ENCODE measurements at places on chromosomes 5 and 9. TPM values are rescaled to one million over a fixed set of nuclear protein-coding genes. Genes with fewer than 3 reads are reported as not detected.

DNA sequence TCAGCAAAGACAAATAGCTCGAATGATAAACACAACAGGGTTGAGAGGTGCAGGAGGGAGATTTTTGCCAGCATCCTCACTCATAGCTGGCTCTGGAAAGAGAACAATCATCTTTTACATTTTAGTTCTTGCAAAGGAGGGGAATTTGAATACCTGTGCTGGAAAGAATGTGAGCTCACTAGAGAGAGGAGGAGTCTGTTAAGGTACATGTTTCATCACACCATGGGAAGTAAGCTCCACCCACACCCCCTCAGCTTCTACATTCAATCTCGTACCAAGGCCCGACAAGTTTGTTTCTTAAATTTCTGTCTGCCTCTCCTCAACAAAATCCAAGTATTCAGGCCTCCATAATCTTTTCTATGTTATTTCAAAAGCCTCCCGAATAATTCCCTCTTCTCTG lies 254.6 kb downstream of the BRINP1 start:
- DNase-seq, result no peak

- no peak for DNase-seq
Measured at GRCh38 chr5:107676702-107677101, 6.0 kb upstream of the EFNA5 start.

- DNase-seq, result peak; percentile 97
Measured at GRCh38 chr9:110256380-110257096, at the start of gene TXN. Gene TXN (minus strand): TSS chr9:110256507. CDS start chr9:110256435, 72 bp downstream.

DNA sequence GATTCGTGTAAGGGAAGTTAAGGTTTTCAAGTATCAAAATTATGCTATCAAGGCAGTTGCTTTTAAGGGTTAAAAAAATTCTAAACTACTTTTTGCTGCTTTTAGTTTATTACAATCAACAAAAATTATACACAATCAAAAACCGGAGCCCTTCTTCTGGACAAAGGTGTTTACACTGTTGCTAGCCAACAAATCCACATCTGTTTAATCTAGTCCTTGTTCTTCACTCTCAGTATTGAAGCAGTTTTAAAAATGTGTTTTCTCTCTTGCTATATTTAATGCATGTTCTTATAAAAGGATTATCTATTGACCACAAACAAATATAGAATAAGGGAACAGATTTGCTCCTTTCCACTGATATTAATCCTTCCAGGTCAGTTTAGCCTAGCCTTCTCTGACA lies 2.5 kb downstream of the FEM1C start:
- no peak for DNase-seq

DNA sequence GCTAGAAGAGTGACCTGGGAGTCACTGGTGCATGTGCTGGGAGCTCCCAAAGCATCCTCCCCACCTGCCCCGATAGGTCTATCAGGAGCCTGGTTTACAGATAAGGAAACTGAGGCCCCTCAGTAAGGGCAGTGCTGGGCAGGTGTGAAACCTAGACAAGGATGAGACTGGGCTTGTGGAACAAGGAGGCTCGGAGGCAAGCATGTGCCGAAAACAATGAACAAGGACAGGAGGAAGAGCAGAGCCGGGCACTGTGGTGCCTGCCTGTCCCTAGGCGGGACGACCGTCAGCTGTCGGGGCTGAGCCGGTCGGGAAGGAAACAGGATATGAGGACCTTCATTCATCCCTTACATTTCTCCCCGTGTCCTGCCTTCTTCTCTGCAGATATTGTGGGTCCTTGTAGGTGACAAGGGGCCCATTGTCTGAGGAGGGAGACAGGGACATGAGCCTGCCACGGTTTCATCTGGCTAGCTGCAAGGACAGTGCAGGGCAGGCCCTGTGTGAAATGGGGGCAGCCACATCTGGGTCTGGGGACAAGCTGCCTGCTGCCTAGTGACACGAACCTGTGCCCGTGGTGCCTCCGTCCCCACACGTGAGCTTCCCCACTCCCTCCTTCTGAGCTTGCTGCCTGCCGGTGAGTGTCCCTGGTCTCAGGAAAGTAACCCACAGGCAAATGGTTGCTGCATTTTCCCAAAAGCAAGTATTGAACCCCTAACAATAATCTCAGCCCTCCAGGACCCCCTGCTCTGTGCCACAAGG lies 18.6 kb downstream of the FGD3 start:
- DNase-seq, result no peak

- DNase-seq, result no peak
Measured at GRCh38 chr5:154202379-154203260, 12.1 kb downstream of the GALNT10 start.

GRCh38 chr5:131536211-131536826 lies 98.7 kb downstream of the RAPGEF6 start:
- no peak for DNase-seq

GRCh38 chr5:175444060-175444904 lies at the start of gene DRD1:
Gene DRD1 (minus strand): TSS chr5:175444182. CDS start chr5:175443099, 1,083 bp downstream.
- peak; percentile 26 for DNase-seq

DNA sequence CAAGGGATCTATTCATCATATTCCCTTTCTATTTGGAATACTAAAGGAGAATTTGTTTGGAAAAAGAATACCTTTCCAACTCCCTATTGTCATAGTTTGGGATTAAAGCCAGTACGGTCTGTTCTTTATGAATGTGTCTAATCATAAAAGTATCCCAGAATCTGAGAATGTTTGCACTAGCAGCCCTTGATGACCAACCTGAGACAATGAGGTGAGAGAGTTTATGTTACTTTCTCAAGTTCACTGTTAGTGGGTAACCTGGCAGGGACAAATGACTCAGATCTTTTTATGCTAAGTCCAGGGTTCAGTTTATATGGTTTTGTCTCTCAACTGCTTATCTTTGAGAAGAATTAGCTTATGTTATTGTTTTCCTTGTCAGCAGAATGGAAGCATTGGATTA lies 25.3 kb upstream of the TLR4 start:
- DNase-seq, result no peak

DNA sequence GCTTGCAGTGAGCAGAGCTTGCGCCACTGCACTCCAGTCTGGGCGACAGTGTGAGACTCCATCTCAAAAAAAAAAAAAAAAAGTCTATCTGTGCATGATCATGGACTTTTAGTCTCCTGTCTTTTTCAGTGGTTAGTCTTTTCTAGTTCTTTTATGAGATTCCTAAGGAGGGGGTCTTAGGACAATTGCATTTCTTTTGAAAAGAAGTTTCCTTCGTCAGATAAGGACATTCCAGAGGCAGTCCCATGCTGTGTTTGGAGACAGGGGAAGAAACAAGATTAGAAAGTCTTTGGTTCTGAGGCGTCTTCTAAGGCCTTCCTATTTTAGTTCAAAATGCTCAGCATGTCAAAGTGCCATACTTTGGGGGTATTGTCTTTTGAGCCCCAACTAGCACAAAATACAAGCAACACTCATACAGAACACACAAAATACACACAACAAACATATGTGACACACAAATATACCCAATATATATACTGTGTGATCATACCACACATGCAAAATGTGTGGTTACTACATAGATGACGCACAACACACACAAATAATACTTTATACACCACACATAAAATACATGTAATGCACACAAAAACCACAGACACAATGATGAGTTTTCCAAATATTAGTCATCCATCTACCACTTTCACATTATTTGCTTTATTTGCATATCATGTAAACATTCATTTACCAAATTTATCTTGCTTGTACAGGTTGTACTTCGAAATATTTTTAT lies 394.5 kb downstream of the SPATA31D1 start:
- no peak for DNase-seq

- no peak for DNase-seq
Measured at GRCh38 chr5:172659909-172660628, 19.0 kb downstream of the NEURL1B start.

DNA sequence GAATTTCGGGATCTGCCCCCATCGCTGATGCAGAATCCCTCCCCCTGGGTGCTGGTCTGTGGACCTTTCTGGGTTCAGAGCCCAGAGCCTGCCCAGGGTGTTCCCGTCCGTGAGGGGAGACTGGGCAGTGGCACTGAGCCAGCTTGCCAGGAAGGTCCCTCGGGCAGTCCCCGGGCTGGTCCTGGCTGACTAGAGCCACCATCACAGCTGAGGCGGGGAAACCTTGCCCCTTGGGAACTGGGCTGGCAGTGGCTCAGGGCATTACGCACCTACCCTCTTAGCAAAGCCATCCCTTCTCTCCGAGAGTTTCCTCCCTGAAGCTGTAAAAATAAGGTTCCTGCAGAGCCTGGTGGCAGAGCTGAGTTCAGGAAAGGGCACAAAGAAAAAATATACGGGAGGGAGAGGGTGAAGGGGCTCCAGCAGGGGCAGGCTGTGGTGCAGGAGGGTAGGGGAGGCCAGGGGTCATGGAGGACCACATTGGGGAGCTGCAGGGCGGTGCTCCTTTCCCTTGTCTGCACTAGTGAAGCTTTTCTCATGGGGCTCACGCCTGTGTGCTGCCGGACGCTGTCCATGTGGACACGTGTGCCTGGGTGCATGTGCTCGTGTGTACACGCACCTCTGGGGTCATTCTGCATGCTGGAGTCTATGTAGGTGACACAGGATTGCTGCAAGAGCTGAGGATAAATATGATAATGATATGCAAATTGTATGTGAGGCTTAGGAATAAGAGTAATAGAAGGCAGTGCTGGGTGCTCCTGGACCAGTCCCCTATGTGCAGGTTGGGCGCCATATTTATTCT lies 118.9 kb downstream of the LHX2 start:
- DNase-seq, result no peak

DNA sequence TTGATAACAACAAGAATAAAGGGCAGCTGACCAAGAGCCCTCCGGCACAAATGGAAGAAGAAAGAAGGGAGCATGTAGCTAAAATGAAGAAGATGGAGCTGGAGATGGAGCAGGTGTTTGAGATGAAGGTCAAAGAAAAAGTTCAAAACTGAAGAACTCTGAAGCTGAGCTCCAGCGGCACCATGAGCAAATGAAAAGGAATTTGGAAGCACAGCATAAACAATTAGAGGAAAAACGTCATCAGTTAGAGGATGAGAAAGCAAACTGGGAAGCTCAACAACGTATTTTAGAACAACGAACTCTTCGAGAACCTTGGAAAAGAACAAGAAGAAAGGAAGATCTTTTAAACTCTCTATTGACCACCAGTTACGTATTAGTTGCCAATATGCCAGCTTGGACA lies 100.9 kb downstream of the GABBR2 start:
- DNase-seq, result peak; percentile 65

GRCh38 chr9:89597711-89598362 lies 7.0 kb upstream of the GADD45G start:
- DNase-seq, result peak; percentile 75

DNA sequence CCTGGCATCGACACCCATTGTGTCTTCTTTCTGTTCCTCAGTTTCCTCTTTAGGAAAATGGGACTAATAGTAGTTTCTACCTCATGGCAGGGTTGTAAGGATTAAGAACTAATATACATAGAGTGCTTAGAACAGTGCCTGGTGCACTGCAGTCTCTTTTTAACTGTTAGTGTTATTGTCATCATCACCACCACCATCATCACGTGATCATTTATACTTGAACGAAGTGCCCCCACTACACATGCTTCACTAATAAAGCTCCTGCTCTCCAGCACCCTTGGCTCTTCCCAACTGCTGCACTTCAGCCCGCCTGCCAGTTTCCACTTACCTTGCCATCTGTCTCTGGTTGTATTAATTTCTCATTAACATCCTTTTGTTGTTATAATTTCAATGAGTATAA lies 35.8 kb upstream of the MAST4 start:
- no peak for DNase-seq

SPATA31D4 gene
- not detected for total RNA-seq

- DNase-seq, result no peak
Measured at GRCh38 chr5:135048286-135048685, 14.3 kb upstream of the PITX1 start.

- no peak for DNase-seq
Measured at GRCh38 chr5:113052041-113052795, 75.6 kb downstream of the DCP2 start.

DNA sequence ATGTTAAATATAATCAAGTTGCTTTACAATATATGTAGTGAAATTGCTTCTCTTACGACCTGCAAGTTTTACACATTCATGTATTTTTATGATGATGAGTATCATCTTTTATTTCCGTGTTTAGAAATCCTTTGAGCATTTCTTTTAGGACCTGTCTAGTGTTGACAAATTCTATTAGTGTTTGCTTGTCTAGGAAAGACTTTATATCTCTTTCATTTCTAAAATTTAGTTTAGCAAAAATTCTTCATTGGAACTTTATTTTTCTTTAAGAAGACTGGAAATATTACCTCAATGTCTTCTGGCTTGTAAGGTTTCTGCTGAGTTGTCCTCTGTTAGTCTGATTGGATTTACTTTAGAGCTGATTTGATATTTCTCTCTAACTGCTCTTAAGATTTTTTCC lies 920.9 kb upstream of the CTNND2 start:
- no peak for DNase-seq

SPRY4 gene
- total RNA-seq, result 21.8 TPM

- DNase-seq, result no peak
Measured at GRCh38 chr5:169128679-169129078, 172.3 kb downstream of the SLIT3 start.

- DNase-seq, result no peak
Measured at GRCh38 chr9:34606905-34607304, 5.0 kb downstream of the RPP25L start.

DNA sequence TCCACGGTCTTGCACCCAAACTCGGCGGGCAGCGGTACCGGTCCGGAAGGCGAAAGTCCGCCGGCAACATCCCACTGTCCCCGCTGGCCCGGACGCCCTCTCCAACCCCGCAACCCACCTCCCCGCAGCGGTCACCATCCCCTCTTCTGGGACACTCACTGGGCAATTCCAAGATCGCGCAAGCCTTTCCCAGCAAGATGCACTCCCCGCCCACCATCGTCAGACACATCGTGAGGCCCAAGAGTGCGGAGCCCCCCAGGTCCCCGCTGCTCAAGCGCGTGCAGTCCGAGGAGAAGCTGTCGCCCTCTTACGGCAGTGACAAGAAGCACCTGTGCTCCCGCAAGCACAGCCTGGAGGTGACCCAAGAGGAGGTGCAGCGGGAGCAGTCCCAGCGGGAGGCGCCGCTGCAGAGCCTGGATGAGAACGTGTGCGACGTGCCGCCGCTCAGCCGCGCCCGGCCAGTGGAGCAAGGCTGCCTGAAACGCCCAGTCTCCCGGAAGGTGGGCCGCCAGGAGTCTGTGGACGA lies 33.3 kb downstream of the CD180 start:
- DNase-seq, result no peak

Data from NCI-H460 (cell line).